Activated effector memory CD4-positive, alpha-beta T cell treated with anti-CD3 and anti-CD28 coated beads, Interleukin-2, amount 50 U/mL, for 16 hours (primary cell): ENCODE measurements at places on chromosomes 4 and X.

DNA sequence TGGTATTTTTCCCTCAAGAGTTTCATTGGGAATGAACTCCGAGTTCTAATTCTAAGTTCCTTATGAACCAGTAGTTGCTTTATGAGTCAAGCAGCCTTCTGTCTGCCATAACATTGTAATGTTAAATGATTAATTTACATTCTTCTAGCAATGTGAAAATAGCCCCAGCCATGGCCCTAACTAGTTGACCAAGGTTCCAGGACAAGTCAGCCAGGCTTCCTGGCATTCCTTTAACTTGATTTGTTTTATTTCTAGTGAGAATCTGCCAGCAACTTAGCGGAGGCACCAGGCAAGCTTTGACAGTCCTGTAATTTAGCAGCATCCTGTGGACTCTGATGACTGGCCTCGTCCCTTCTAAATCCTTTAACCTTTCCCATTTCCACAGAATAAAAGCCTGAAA is 69.0 kb downstream of the GLRA2 start:
- DNase-seq: no peak

GRCh38 chr4:16082041-16082425 is 1.8 kb downstream of the PROM1 start:
- DNase-seq: no peak

GRCh38 chr4:184448141-184448540 is 26.2 kb downstream of the IRF2 start:
- no peak for DNase-seq

- peak; percentile 43 for DNase-seq
Measured at GRCh38 chr4:8819019-8819418, 52.6 kb downstream of the HMX1 start.

DNA sequence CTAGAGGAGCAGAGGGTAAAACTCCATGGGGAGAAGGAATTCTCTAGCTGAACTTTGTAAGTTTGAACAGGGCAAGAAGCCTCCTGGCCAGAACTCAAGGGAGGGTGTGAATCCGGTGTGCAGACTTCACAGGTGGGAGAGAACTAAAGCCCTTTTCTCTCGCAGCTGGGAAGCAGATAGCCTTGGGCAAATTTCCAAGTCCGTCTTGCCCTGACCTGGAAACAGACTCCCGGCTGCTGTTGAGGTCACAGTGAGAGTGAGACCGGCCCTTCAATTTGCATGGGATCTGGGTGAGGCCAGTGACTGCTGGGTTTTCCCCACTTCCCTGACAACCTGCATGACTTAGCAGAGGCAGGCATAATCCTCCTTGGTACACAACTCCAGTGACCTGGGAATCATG is 94.5 kb upstream of the ZNF827 start:
- DNase-seq: no peak

GRCh38 chr4:7391637-7392437 is 42.9 kb downstream of the PSAPL1 start:
- peak; percentile 43 for DNase-seq

DNA sequence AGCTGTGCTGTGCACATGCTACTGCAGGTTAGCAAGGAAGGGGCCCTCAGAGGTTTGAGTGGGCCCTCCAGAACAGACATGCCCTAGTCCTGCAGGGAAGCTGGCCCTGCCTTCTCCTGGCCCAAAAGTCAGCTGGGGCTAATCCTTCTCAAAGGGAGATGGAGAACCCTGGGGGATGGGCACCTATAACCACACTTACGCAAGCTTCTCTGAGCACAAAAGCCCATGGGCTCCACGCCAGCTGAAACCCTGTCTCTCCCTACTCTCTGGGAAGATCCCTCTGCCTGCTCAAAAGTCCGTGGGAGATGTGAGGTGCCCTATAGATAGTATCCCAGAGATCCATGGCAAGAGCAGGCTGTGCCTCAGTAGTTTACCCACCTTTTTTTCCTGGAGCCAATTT is 58.9 kb upstream of the DKK2 start:
- DNase-seq: no peak

GRCh38 chr4:165563851-165564250 is 185.0 kb downstream of the CPE start:
- no peak for DNase-seq
